Activated CD8-positive, alpha-beta T cell treated with anti-CD3 and anti-CD28 coated beads, Interleukin-2, amount 10 ng/mL, durations not matched to agents 7 days and 5 days (primary cell): ENCODE measurements at places on chromosomes 5 and 9.

GRCh38 chr5:5199495-5199894, 59.4 kb downstream of the ADAMTS16 start:
- H3K36me3 ChIP-seq: no peaks in the 10 kb centered on the region
- H3K4me3 ChIP-seq: no peak overlapping the region
- no peak overlapping the region for H3K27ac ChIP-seq
- H3K4me1 ChIP-seq: no peaks in the 10 kb centered on the region
- DNase-seq: no peak

- H3K27ac ChIP-seq: no peak overlapping the region
- H3K27me3 ChIP-seq: no peaks in the 10 kb centered on the region
- no peaks in the 10 kb centered on the region for H3K36me3 ChIP-seq
- peaks cover 18% of the 10 kb centered on the region for H3K4me1 ChIP-seq
Measured at GRCh38 chr5:56140073-56140472, 93.1 kb downstream of the ANKRD55 start.

- no peak overlapping the region for H3K4me3 ChIP-seq
- DNase-seq: no peak
- H3K36me3 ChIP-seq: peaks cover 48% of the 10 kb centered on the region
- peak overlapping the region; percentile 48 for H3K27ac ChIP-seq
- no peaks in the 10 kb centered on the region for H3K27me3 ChIP-seq
Measured at GRCh38 chr9:111938427-111938800, 41.8 kb downstream of the UGCG start.

- no peak overlapping the region for H3K27ac ChIP-seq
- H3K4me3 ChIP-seq: no peak overlapping the region
- H3K4me1 ChIP-seq: no peaks in the 10 kb centered on the region
- no peak for DNase-seq
Measured at GRCh38 chr5:78964889-78965288, 20.2 kb downstream of the ARSB start.

DNA sequence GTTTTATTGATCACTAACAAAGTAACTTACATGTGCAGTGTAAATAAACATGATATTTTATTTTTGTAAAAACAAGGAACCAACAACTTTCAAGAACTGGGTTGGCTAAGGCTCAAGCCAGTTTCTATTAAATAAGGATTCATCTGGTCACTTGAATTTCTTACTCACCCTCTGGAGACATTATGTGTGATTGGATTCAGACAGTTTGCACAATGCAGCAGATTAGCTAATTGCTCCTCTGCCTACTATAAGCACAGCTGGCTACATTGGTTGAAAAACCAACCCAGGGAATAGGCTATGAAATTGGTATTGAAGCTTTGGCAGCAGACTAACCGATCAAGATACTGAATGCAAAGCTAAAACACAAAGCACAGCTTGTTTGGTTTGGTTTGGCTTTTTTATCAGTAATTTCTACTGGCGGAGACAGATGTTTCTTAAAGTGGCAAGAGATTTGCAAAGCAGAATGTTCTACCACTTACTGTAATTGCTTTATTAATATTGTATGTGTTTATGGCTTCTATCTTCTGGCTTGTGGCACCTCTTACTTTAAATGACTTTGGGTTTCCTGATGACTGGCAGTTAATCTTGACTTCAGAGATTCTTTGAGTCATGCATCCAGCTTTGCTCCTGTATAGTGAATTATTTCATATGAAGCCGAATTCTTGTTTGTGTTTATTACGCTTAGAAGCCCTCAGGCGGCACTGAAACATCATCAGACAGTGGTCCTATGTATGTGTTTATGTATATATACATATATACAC, 231.5 kb downstream of the MPDZ start:
- H3K4me1 ChIP-seq: no peaks in the 10 kb centered on the region
- no peak overlapping the region for H3K4me3 ChIP-seq
- no peak for DNase-seq
- H3K36me3 ChIP-seq: no peaks in the 10 kb centered on the region
- no peaks in the 10 kb centered on the region for H3K27me3 ChIP-seq
- no peak overlapping the region for H3K27ac ChIP-seq

GRCh38 chr5:9545136-9545991, 511 bp downstream of the SEMA5A start:
- DNase-seq: no peak
- H3K27ac ChIP-seq: no peak overlapping the region
- no peak overlapping the region for H3K4me3 ChIP-seq
- peaks cover 15% of the 10 kb centered on the region for H3K27me3 ChIP-seq
- no peaks in the 10 kb centered on the region for H3K36me3 ChIP-seq
- H3K4me1 ChIP-seq: peaks cover 2% of the 10 kb centered on the region

DNA sequence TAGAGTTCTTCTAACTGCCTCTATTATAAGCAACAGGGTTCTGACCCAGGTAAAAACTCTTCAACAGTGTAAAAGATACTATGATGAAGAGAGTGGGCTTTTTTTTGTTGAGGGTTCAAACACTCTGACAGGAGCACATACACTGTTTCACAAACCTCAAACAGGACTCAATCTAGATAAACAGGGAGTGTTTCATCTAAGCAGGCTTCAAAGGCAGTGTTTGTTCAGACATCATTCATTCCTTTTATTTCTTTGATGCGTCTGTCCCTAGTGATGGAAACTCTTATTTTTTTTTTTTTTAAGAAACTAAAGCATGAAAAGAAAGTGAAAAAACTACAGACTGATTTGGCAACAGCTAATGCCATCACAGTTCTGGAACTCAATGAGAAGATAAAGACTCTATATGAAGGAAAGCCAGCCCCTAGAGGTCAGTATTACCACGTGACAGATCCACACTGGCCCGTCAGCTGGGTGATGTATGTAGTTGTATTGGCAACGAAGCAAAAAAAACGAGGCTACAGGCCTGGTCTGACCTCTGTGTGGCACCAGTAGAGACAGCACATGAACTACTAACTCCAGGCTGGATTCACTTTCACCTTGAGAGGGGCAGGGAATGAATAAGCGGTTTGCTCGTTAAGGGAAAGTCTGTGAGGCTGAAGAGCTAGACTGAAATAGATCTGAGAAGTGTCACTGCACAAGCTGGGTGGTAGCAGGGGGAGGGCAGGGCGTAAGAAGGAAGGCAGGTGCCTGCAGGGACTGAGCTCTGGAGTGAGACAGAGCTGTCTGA, 172.2 kb downstream of the CCDC192 start:
- H3K4me1 ChIP-seq: no peaks in the 10 kb centered on the region
- no peaks in the 10 kb centered on the region for H3K36me3 ChIP-seq
